ENCODE measurements at places on chromosomes 13 and 19.

- no peak for DNase-seq
These were observed 184.1 kb downstream of the USP12 start for GRCh38 chr13:26987486-26988013.

DNA sequence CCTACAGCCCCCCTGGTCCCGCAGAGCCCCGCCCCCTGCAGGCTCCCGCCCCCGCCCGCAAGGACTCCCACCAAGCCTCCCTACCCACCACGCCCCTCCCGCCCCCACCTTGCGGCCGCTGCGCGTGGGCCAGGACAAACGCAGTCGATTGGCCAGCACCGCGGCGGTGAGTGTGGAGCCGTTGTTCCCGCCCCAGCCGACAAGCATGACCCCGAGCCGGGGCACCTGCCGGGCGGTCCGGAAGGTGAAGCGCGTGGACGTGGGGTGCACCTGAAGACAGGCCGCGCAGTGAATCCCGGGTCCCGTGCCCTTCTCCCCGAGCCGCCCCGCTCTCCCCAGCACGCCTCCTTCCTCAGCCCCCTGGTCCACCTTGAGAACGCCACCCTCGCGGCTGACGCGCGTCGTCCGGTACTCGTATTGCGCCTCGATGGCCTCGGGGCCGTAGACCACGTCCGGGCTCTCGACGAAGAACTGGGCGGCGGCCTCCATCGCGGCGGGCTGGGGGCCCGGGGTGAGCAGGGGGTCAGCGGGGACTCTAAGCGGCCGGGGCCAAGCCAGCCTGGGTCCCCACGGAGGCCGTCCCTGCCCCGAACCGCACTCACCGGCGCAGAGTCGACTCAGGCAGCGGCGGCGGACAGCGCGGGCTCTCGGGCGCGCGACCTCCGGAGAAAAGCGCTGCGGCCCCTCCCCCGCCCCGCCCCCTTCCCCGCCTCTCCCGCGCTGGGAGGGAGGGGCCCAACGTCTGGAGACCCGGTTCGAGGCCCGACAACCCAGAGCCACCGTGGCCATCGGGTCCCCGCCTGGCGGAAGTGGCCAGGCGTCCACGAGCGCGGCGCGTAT, at the start of gene ISYNA1:
ISYNA1 (minus strand) TSS at position 643 of the 840 bp plus-strand sequence; CDS start at position 489, 154 bp downstream.
- DNase-seq: peak; percentile 51

DNA sequence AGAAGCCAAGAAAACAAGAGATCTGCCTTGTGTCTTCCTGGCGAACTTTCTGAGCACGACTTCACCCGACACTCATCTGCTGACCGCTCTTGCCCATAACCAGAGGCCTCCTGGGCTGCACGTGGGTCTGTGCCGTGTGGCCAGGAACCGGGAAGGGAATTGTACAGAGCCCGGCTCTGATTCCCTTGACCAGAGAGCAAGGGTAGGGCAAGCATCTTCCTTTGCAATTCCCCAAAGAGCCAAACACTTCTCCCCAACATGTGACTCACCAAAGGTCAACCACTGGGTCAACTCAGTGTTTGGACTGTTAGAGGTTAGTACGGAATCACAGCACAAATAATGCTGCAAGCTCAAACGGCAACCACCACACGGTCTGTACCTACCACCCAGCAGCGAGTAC, 48.9 kb downstream of the KLF2 start:
- no peak for DNase-seq

GRCh38 chr19:1491849-1492170, 829 bp downstream of the REEP6 start:
- no peak for DNase-seq

DNA sequence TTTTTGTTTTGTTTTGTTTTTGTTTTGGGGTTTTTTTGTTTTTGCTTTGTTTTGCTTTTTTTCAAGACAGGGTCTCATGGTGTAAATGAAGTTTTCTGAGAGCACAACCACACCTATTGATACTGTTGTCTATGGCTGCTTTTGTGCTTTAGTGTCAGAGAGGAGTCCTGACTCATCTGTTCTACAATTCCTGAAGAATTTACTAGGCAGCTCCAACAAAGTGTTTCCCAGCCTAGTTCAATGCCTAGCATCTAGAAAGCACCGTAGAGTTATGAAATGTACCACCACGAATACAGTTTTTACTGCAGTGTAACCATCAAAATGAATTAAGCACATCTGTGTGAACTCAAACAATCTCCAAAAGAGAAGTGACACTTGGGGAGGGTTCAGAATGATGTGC, 21.2 kb downstream of the SAFB start:
- DNase-seq: no peak

DNA sequence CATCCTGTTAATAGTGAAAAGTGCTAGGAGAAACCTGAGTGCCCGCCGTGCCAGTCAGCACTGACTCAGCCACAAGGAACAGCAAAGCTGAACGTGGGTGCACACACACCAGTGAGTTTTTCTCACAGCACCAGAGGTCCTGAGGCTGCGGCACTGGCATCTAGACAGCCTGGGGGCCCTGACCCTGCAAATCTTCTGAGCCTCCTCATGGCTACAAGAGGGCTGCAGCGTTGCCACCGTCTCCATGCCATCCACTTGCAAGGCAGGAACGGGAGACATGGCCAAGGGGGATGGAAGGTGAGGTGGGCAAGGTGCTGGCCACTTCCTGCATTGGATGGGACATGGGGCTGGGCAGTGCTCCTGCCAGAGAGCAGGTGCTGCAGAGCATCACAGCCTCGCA, 211.2 kb upstream of the SOX1 start:
- DNase-seq: no peak

GRCh38 chr19:5268801-5269200, 71.8 kb downstream of the PTPRS start:
- no peak for DNase-seq

DNA sequence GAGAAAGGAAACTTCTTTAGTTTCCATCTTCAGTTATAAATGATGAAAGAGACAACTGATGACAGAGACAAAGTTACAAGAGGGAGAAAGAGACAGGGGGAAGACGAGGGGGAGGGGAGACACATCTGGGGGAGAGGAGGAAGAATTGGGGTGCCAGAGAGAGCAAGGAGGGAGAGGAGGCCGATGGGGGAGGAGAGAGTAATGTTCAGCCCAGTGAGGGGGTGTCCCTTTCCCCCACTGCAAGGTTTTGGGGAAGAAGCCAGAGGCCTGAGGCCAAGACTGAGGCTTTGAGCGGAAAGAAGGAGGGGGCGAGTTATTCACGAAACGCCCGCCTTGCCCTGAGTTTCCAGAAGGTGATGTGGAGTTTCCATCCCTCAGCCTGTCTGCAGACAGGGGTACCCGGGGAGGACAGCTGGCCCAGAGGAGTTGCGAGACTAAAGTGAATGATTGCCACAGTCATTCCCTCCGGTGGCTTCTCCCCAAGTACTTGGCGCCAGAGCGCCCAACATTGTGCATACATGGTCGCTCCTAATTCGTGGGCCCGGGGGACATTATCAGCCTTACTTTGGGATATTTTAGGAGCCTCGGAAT, 558 bp upstream of the PPAN start:
- DNase-seq: peak; percentile 71

DNA sequence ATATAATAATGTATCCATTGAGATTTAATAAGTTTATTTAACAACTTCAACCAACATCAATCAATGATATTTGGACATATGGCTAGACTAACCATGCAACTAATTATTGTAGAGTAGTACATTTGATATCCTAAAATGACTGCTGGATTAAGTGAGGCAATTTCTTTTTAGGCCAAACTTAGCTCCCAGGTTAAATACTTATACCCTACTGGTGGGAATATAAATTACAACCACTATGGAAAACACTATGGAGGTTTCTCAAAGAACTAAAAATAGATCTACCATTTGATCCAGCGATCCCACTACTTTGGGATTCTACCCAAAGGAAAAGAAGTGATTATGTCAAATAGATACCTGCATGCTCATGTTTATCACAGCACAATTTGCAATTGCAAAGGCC, 345.8 kb downstream of the RBM26 start:
- no peak for DNase-seq

- peak; percentile 75 for DNase-seq
These were observed 412.8 kb downstream of the ZNF536 start for GRCh38 chr19:30784850-30785457.

DNA sequence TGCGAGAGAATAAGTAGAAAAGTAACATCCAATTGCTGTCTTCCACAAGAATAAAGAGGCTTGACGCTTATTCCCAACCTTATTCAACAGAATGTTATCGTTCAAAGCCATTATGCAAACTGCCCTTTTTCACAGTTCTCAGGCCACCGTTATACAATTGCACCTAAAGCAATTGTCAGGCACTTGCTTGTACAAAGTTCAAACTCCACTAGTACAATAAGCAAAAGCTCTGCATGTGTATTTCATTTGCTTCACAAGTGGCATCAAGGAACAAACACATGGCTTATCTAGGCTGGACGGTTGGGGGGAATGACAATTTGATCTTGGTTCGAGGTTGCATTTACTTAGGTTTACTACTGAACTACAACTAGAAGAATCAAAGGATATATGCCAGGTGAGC, 815.6 kb downstream of the EFNB2 start:
- no peak for DNase-seq

- peak; percentile 61 for DNase-seq
These were observed 750 bp downstream of the RAB20 start for GRCh38 chr13:110560601-110561343.

DNA sequence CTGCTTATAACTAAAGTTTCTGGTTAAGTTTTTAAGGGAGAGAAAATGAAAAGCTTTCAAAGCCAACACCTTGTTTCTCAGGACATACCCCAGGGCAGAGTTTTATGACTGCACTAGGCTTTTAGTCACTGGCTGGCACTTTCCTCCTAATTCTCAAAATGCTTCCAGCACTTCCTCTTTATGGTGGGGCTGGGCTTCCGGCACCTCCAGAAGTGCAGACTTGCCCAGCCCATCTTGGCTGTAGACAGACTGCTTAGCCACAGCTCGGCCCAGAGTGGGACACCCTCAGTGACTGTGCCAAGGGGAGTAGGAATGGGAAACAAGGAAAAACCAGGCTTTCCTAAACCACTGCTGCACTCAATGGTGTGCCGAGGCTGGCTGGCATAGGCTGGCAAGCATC, 23.2 kb upstream of the GTF3A start:
- DNase-seq: peak; percentile 78

GRCh38 chr19:29571181-29571580, 34.9 kb upstream of the POP4 start:
- DNase-seq: no peak

DNA sequence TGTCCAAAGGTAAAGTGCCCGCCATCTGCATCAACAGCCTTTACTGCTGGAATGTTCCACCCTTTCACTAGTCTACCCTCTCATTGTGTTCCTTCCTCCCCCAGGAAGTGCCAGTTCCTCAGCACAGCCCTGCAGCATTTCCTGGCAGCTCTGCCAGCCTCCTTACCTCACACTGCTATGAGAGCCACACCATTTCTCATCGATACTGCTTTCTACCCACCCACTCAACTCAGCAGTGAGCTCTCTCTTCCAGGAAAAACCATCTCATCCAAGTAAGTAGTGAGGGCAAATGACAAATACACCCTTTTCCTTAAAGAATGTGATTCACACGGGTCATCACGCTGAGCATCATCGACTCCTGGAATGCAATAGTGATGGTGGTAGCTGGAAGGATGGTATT, 19.8 kb downstream of the UQCRFS1 start:
- no peak for DNase-seq

GRCh38 chr19:43445426-43445825, 20.0 kb downstream of the LYPD3 start:
- no peak for DNase-seq

DNA sequence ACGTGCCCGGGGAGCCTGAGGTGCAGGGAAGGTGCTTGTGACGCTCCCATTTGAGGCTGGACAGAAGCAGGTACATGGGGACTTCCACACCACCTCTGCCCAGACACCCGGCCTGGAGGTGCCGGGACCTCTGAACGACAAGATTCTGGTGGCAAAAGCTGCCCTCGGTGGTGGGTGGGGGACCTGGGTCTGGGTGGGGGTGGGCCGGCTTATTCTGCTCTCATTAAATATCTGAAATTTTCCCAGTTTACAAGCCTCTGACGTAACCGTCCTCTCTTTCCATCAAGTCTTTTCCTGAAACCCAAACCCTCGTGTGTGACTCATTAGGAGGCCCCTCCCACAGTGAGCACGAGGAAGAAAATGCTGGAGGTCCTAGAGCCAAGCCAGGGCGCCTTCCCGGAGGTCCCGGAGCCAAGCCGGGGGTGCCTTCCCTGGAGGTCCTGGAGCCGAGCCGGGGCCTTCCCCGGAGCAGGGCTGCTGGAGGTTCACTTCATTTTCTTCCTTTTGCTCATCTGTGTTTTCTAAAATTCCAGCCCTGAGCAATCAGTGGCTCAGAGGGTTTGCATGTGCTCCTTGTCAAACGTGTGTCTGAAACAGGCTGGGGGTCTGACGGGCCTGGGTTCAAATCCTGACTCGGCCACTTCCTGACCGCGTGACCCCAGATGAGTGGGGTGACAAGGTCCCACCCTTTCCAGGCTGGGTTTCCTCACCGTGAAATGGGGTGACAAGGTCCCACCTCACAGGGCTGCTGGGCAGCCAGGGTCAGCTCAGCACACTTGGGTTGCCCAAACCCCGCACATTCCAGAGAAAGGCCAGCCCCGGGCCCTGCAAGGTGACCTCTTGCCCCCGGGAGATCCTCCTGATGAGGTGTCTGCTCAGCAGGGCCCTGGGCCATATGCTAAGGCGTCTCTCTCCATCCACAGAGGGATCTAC, 10.0 kb downstream of the CFD start:
- DNase-seq: no peak

DNA sequence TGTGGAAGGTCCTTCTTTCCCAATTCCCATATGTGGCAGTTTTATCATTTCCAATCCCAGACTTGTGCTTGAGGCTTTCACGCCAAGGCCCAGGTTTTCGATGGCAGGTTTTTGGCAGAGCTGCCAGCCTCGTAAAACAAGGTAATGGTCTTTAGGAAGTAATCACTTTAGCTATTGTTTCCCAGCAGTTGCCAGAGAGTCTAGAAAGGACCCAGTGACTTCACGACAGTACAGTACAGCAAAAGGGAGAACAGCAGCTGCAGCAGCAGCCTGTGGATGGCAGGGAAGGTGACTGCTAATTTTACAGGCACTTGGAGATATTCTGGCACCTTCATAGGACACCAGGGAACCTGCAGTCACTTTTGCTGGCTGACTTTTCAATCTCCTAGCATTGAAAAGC, 291.6 kb upstream of the MAB21L1 start:
- DNase-seq: no peak
